T-helper 1 cell (primary cell): ENCODE measurements at places on chromosomes 2 and 18.

GRCh38 chr2:161237392-161238264, 70.6 kb upstream of the PSMD14 start:
- peak; percentile 20 for DNase-seq

DNA sequence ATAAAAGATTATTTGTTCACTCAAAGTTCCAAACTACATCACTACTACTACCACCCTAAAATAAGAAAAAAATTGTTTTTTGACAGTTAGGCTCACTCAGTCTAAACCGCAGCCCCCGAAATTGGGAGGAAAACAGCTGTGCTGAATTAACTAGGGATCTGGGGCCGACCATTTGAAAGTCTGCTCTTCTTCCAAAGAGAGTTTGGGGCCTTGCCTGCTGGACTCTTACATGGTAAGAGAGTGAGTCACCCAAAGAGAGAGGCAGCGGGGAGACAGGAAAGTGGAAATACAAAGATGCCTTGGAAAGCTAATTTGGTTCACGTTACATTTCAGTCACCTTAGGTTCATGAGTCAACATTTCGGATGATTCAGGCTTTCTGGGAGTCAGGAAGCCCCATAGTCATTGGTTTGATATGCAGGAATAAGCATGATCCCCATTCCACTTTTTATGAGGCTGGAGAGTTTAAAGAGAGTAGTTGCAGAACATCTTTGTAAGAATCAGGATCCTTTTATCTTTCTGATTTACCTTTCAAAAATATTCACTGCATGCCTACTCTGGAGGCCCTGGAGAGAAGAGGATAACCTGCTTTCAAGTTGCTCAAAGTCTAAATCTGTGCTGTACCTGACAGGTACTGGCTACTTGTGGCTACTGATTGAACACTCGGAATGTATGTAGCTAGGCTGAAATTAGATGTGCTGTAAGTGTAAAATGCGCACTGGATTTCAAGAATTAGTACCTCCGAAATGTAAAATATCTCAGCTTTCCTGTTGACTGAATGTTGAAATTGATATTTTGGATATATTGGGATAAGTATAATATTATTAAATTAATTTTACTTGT, 995 bp upstream of the RTN4 start:
- peak; percentile 20 for DNase-seq

DNA sequence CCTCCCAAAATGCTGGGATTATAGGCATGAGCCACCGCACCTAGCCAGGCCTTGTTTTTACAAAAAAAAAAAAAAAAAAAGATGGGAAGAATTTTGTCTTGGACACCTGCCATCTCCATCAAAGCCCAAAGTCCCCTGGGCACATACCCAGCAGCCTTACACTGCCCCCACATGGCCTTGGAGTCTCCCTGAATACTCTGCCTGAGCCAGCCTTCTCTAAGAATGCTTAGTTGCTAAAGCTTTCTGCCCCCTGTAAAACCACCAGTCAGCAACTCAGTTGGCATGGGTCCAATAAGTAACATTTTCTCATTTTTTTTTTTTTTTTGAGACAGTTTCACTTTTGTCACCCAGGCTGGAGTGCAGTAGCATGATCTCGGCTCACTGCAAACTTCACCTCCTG, 40.6 kb downstream of the SPC25 start:
- no peak for DNase-seq

DNA sequence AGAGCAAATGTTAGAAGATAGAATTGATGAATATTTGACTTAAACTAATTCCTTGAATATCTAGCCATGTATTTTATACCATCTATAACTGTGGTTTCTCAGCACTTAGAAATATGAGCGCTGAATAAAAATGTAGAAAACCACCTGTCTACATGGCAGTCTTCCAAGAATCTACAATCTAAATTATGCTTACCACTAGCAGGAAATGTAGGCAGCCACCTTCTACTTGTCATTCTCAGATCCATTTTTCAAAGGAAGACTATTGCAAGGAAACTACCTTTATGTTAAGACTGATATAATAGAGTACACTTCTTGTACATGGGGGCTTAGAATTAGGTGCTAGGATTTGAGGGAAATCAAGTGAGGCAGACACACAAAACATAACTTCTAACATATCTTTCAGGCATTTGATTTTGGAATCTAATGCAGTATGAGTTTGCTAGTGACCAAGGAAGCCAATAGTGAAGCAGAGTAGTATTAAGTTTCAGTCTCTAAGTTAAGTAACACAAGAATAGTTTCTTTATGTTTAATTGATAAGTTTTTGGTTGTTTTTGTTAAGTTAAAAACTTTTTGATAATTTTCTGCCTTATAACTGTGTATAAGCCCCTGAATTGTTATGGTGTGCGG, 175.9 kb upstream of the ITGA4 start:
- DNase-seq: no peak

DNA sequence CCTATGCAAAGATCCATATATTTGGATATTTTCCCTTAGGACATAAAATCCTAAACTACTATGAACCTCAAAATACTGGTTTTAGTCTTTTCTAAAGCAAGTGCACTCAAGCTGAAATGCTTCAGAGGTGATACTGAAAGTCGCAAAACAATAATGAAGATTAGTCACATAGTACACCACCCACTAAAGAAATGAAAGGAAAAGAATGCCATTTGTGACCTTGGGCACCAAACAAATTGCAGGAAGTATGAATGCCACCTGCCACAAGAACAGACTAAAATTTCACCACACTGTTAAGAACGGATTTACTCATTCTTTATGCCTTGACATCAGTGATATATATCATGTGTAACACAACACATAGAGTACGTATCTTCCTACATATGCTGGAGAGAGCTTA, 161.5 kb downstream of the ZNF521 start:
- DNase-seq: no peak

DNA sequence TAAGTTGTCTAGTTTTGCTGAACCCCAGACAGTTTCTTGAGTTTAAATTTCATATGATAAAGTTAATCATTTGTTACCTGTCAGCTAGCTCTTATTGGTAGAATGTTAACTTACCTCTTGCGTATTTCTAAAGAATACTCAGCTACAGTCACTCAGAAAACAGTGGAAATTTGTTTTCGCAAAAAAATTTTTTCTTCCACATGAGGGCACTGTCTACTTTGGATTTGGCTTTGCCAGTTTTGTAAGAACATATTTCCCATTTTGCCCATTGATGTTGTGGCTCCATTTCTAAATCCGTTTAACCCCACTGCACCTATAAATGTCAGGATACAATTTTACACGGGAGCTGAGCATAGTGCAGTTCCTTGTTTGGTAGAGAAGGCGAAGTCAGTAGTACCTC, 19.1 kb upstream of the GCFC2 start:
- no peak for DNase-seq

GRCh38 chr2:168085801-168086361, 161.5 kb downstream of the STK39 start:
- DNase-seq: no peak

DNA sequence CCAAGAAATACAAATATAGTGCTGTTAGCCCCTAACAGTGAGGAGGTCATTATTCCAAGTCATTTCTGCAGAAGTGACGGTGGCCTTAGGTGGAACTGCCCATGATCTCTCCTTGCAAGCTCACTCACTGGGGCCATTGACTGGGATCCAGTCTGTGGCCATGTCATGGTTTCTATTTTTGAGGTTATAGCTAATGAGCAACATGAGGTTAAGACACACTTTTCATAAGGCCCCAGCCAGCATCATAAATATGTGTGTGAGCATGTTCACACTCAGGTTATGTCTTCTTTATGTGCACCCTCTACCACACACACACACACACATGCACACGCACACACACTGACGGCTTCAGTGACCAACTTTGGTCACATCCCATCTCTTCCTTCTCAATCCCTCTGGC, 484 bp downstream of the AFF3 start:
- no peak for DNase-seq

DNA sequence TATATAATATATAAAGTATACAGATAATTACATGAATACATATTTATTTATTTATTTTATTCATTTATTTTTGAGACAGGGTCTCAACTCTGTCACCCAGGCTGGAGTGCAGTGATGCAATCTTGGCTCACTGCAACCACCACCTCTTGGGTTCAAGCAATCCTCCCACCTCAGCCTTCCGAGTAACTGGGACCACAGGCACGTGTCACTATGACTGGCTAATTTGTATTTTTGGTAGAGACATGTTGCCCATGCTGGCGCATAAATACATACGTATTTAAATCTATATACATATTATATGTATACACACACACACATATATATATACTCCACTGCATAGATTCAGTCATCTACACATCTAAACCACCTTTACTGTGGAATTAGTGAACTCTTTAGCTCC, 20.6 kb upstream of the NDUFV2 start:
- no peak for DNase-seq

- no peak for DNase-seq
Observed at GRCh38 chr2:199926806-199927205, 15.7 kb downstream of the C2orf69 start.

- no peak for DNase-seq
Observed at GRCh38 chr2:44555700-44556099, 194.0 kb downstream of the CAMKMT start.
